Stimulated activated CD4-positive, alpha-beta T cell treated with anti-CD3 and anti-CD28 coated beads, TNF-alpha, amount 100 ng/mL, for 1 hour (primary cell): ENCODE measurements at places on chromosomes 3 and 15.

GRCh38 chr3:94406595-94406994 lies 343.7 kb downstream of the NSUN3 start:
- no peak for DNase-seq

- no peak for DNase-seq
Observed at GRCh38 chr15:23403550-23403949, 43.5 kb downstream of the GOLGA6L2 start.

GRCh38 chr15:90907051-90907660 lies 4.1 kb downstream of the MAN2A2 start:
- DNase-seq: no peak

DNA sequence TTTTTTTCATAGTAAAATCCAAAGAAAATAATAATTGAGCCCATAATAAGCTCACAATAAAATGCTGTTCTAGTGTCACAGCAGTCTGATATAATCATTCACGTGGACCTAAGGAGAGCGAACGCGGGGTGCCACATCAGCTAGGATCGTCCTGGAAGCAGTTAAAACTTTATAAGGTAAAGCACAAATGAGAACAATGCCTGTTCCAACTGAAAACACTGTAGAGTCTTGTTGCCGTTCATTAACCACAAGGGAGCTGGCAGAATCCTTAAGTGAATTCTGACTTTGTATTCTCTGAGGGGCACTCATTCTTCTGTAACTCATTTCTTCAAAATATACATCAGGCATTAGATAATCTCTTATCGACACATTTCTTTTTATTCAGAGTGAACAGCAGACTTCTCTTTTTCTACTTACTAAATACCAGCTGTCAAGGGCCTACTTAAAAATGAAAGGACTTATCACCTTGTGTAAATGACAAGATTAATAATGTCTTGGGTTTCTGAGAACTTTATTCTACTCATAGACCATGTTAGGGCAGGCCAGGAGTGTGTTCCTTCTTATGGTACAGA lies 524.6 kb downstream of the MECOM start:
- DNase-seq: no peak

GRCh38 chr15:77846360-77846759 lies 213.6 kb upstream of the LINGO1 start:
- no peak for DNase-seq

GRCh38 chr15:52331490-52332240 lies 36.1 kb upstream of the MYO5C start:
- DNase-seq: peak; percentile 10
